ENCODE measurements at places on chromosomes 7 and 10.

DNA sequence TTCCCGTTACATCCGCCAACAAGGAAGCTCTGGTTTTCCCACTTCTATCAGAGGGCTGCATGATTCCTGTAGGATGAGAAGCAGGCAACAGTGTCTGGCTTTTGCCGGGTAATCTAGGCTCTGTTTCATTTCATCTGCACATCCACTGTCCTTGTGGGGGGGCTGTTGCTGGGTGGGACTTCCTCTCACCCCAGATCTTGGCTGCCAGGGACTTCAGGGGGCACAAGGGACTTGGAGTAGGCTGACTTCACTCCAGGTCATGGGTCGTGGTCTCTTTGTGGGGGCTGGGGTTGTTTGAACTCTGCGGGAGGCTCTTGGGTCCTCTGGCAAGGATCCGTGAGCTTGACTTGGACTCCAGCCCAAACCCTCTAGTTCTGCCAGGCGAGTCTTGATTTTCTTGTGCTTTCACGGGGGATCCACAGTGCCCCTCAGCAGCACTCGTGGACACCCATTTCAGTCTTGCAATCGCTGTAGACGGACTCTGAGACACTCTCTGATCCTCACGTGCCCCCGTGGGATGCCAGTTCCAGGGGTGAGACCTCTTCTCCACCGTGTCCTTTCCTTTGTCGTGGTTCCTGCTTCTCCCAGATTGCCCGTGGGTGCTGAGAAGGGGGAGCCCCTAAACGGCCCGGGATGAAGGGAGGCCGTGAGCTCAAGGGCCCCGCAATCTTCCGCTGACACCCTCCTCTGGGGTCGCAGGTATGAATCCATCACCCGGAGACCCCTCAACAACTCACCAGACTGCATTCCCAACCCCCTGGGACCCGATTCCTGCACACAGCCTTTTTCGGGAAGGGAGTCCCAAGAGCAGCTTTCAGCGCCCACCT, 21.4 kb upstream of the ZNF273 start:
- DNase-seq, result no peak

GRCh38 chr10:30447125-30447799, 13.3 kb downstream of the MAP3K8 start:
- DNase-seq, result no peak

- DNase-seq, result no peak
Observed at GRCh38 chr7:33091111-33091531, 18.1 kb downstream of the RP9 start.

- DNase-seq, result no peak
Observed at GRCh38 chr10:79344502-79345195, 2.6 kb upstream of the PPIF start.

DNA sequence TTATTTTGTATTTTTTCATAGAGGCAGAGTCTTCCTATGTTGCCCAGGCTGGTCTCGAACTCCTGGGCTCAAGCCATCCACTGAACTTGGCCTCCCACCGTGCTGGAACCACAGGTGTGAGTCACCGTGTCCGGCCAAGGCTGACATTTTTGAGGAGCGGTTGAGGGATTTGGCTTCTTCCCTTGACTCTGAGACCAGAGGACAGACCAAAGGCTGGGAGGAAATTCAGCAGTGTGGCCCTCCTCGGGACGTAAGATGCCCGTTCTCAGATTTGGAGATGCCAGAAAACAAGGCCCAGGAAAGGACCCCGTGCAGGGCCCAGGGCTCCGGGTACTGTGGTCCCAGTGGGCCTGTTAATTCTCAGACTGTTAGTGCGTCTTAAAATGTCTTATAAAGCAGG, 146.2 kb downstream of the WDR37 start:
- no peak for DNase-seq

- no peak for DNase-seq
Observed at GRCh38 chr7:45869426-45869825, 3.5 kb downstream of the CCDC201 start.

- DNase-seq, result no peak
Observed at GRCh38 chr10:88989824-88990383, 694 bp upstream of the FAS start.

DNA sequence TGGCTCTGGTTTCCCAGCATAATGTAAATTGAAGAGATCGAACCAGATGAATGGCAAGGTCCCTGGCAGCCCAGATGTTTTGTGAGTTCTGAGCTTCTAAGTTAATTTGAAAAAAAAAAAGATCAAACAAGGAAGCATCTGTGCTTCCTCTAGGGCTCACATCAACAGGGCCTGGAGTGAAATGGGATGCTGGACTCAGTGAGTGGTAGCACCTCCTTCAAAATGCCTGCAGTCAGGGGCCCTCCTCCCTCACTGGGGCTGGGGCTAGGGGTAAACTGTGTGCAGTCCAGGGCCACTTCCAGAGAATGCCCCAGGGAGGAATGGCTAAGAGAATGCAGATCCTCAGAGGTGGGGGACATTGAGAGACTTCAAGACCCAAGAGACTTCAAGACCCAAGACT, 6.0 kb upstream of the CUEDC2 start:
- no peak for DNase-seq

- no peak for DNase-seq
Observed at GRCh38 chr10:122044713-122045112, 55.8 kb downstream of the TACC2 start.

- DNase-seq, result no peak
Observed at GRCh38 chr7:148026713-148027112, 563.9 kb upstream of the C7orf33 start.

DNA sequence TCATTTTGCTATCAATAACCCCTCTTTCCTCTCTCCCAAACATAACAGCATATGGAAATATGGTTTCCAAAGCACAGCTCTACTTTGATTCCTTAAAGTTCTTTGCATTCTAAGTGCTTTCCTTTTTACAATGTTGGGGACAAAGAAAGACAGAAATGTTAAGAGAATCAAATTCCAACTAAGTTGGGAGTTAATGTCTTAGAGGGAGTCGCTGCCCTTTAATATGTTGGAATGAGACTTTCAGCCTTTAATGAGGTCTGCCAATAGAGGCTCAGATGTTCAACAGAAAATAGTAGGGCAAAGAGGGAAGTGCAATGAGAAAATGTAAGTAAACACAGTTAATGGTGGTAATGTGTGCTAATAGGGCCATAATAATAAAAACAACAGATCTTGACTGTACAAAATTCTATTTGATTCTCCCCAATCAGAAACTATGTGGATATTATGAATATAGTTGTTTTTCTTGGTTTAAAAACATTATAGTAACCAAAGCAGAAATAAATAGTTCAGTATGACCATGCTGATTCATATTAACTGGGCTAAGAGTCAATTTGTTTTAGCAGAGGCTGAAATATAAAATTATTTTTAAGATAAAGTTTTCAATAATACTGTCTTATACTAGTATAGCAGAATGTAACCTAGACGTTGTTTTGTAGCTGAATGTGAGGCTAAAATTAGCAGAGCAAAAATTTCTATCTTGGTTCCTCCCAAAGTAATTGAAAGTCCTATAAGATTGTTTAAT, 10.3 kb downstream of the HYCC1 start:
- no peak for DNase-seq

DNA sequence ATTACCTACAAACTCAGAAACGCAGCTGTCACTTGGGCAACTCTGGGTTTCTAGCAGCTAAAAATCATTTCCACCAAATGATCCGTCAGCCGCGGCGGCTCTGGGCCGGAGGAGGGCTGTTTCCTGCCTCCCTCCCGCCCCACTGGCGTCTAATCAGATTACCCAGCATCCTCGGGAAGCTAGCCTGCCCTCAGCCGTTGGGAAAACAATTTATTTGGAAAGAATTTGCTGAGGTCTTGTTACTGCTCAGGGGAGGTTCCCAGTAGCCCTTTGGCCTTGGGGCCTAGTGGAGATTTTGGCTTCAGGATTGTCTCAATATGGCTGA, 65.0 kb upstream of the ADGRA1 start:
- no peak for DNase-seq

DNA sequence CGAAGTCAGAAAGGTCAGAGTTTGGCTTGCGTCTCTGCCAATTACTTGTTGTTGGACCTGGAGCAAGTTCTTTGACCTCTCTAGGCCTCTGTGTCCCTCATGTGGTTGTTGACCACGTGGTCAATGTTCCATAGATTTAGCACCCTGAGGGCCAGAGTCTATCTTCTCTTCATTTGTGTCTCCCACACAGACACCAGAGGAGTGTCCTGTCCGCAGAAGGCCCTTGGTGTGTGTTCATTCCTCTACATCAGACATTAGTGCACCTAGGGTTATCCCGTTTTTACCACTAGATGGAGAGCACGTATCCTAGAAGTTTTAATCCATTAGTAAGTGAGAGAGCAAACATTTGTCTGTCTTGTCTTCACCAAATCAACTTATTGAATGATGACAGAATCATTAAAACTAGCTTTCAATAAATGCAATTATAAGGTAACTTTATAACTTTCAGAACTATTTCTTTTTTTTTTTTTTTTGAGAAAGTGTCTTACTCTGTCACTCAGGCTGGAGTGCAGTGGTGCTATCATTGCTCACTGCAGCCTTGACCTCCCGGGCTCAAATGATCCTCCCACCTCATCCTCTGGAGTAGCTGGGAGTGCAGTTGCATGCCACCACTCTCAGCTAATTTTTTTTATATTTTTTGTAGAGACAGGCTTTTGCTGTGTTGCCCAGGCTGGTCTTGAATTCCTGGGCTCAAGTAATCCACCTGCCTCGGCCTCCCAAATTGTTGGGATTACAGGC, 122.5 kb upstream of the ANKRD1 start:
- DNase-seq, result no peak

- no peak for DNase-seq
Observed at GRCh38 chr7:128924707-128925588, 12.8 kb upstream of the IRF5 start.

DNA sequence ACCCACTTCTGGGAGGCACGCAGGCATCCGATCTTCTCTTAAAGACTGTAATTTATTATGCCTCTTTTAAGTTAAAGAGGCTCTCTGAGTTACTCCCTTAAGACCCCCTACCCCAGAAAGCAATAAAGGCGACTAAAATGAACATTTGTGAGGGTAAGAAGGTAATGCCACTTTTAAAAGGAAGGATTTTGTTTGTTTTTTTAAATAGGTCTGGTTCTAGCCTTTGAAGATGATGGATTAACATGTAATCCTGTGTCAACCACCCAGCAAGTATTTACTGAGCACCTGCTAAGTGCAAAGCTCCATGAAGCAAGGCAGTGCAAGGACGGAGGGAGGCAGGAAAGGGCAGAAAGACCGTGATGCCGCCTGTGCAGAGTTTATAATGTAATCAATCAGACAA, 26.1 kb downstream of the SH3PXD2A start:
- no peak for DNase-seq

GRCh38 chr10:132937861-132938260, 4.5 kb downstream of the CFAP46 start:
- no peak for DNase-seq

DNA sequence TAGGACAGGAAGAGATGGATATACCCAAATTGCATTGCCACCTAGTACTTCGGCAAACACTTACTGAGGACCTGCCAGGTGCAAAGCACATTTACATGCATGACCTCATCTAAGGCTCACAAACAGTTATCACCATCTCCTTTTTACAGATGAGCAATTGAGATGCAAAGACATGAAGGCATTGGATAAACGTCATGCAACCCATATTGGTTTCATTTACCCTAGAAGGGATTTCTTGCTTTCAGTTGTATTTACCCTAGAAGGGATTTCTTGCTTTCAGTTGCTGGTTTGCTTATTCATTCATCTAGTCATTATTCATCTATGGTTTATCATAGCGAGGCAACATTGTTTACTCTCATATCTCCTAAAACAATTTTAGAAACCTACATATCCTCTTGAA, 52.2 kb downstream of the STEAP1B start:
- peak; percentile 99 for DNase-seq

- DNase-seq, result no peak
Observed at GRCh38 chr7:158963771-158964241, 107.4 kb downstream of the DYNC2I1 start.

- DNase-seq, result no peak
Observed at GRCh38 chr10:131123496-131123895, 188.0 kb downstream of the TCERG1L start.

- DNase-seq, result no peak
Observed at GRCh38 chr10:104323085-104323484, 15.2 kb downstream of the ITPRIP start.

GRCh38 chr7:5661942-5662341, 119.5 kb downstream of the RNF216 start:
- no peak for DNase-seq

DNA sequence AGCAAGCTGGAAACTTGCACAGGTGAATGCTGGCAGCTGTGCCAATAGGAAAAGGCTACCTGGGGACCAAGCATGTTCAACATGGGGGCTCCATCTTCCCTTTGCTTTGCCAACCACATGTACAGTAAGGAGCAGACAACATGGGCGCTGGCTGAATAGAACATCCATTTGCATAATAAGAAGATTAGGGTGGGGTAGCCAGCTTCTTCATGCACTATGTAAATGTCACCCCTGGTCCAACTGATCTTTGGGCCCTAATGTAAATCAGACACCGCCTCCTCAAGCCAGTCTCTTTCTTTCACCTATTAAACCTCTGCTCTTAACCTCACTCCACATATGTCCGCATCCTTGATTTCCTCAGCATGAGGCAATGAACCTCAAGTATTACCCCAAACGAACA, 26.0 kb downstream of the MRPS24 start:
- DNase-seq, result no peak

DNA sequence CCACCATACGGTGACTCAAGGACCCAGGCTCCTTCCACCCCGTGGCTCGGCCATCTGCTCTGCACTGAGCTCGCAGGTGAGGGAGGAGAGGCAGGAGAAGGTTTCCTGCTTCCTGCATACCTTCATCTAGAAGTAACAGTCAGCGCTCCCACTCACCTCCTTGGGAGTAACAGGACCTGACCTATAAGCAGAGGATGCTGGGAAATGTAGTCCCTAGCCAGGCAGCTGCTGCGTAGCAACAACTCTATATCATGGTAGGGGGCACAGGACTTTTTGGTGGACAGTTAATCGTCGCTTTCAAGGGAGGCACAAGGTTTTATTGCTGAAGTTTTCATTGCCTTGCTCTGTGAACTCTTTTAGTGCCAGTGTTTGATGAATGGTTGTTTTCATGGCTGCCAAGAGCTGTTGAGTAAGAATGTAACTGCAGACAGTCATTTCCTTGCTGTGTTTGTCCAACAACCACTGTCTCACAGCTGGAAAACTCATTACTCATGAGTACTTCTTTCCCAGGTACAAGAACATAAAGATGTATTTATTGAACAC, 10.2 kb upstream of the ZFYVE27 start:
- DNase-seq, result no peak

- DNase-seq, result no peak
Observed at GRCh38 chr10:24871011-24871935, 81.1 kb downstream of the PRTFDC1 start.

DNA sequence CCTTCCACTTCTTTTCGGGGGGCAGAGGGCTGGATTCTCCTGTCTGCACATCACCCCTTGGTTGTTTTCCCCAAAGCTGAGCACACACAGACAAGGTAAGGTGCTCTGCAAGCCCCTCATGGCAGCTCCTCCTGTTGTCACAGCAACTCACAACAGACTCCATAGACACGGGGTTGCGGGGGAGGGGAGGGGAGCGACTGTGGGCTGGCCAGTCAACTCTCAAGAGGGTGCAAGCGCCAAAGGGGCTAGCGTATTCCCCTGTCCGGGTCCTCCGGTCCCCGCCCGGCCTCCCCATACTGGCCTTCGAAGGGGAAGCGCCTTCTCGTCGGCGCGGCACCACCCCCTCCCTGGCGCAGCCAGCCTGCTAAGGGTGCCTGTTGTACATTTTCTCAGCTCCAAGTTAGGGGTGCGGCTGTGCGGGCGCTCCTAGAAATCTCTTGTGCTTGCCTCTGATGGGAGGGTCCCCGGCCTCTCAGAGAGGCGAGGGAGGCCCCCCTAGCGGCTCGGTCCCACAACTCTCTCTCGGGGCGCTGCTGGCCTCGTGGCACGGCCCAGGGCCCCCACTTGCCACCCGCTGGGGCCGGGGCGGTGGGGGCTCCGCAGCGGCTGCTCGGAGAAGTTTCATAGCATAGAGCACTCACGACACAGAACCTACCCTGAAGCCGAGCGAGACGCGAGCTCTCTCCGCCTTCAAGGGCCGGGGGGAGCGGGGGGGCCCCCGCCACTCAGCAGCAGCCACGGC, 498 bp downstream of the RHOBTB1 start:
- DNase-seq, result no peak
